ENCODE measurements at places on chromosomes 4 and X.

GRCh38 chr4:24912252-24913118 lies at the start of gene CCDC149:
Gene CCDC149 (minus strand): TSS chr4:24913042. CDS start chr4:24912864, 178 bp downstream.
- peak; percentile 98 for DNase-seq

GRCh38 chr4:140150636-140150885 lies 3.4 kb downstream of the MAML3 start:
- DNase-seq = no peak

DNA sequence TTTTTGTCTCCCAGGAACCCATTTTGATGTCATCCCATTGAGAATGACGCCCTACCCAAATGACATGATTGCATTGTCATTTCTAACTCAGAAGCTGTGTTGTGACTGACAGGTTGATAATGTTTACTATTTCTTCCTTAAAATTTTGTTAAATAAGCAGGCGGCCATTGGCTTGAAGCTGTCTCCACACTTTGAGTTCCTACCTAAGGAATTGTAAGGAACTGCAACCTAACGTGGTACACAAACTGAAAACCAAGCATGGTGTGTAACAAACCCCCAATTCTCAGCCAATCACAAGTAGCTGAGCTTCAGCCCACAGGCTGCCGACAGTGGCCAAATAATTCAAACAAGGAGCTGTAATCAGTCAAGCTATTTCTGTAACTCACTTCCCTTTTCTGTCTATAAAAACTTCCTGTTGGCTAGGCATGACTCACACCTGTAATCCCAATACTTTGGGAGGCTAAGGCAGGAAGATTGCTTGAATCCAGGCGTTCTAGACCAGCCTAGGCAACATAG lies 2.9 kb upstream of the MND1 start:
- DNase-seq = no peak

GRCh38 chr4:85952972-85953650 lies 406.7 kb downstream of the MAPK10 start:
- DNase-seq = no peak

GRCh38 chr4:168514249-168514852 lies 17.5 kb downstream of the PALLD start:
- DNase-seq = peak; percentile 7

- no peak for DNase-seq
Measured at GRCh38 chrX:51955200-51955599, 61.8 kb downstream of the MAGED1 start.

DNA sequence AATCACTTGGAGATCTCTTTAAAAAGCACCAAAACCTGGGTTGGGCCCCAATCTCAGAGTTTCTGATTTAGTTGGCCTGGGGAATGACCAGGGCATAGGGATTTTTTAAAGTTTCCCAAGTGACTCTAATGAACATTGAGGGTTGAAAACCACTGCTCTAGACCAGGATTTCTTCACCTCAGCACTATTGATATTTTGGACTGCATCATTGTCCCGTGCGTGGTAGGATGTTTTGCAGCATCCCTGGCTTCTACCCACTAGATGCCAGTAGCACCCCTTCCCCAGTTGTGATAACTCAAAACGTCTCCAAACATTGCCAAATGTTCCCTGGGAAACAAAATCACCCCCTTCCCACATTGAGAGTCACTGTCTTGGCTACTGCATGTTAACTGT lies 61.8 kb downstream of the ATXN3L start:
- no peak for DNase-seq

GRCh38 chr4:38111717-38112116 lies 151.5 kb downstream of the PTTG2 start:
- DNase-seq = no peak

DNA sequence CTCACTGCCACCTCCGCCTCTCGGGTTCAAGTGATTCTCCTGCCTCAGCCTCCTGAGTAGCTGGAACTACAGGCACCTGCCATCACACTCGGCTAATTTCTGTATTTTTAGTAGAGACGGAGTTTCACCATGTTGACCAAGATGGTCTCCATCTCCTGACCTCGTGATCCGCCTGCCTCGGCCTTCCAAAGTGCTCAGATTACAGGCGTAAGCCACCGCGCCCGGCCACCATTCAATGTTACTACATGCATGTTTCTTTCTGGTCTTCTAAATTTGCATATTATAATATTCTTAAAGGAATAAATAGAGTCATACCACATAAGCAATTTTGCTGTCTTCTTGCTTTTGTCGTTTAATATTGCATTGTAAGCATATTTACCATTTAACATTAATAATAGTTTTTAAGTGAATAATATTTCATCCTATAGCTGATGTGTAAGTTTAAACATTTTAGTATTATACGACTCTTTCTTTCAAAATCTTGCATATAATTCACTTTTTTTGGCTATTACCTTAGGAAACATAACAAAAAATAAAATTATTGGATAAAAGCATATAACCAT lies 1270.4 kb downstream of the ADGRL3 start:
- DNase-seq = no peak

- DNase-seq = no peak
Measured at GRCh38 chr4:118846979-118847378, 11.1 kb upstream of the SEC24D start.

DNA sequence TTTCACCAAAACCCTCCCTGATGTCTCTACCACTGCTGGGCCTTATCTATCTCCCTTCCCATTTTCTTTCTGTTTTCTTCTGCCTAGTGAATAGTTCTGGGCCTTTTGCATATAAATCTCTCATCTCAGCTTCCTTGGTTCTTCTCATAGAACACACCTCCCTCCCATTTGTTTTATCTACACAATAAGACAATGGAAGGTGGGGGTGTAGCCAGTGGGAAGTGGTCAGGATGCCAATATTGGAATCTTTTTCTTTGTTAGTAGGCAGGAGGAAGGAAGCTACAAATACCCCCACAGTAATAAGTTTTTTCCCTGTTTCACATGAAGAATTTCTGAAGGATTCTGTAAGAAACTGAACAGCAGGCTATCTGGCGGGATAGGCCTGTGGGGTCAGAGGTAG lies 30.9 kb upstream of the RHOH start:
- DNase-seq = no peak

- no peak for DNase-seq
Measured at GRCh38 chrX:41666251-41666650, 22.5 kb upstream of the GPR34 start.

GRCh38 chr4:16597845-16598596 lies 300.4 kb downstream of the LDB2 start:
- DNase-seq = no peak

DNA sequence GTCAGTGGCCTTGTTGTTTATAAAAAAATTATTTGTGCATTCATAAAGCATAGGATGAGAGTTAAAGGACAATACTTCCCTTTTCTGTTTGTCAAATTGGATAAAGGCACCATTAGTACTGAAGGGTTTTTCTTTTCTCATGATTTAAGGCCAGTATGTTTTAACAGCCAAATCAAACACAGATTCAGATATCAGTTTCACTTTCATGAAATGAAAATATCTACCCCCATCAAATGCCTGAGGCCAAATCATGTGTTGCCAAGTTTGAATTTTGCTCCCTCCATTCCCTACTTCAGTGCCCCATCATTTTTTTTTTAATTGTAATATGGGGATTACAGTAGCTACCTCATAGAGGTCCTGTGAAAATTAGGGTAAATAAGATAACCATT lies 745.9 kb downstream of the RPA4 start:
- DNase-seq = peak; percentile 38

- no peak for DNase-seq
Measured at GRCh38 chrX:152276277-152276676, 137.9 kb upstream of the MAGEA10 start.

DNA sequence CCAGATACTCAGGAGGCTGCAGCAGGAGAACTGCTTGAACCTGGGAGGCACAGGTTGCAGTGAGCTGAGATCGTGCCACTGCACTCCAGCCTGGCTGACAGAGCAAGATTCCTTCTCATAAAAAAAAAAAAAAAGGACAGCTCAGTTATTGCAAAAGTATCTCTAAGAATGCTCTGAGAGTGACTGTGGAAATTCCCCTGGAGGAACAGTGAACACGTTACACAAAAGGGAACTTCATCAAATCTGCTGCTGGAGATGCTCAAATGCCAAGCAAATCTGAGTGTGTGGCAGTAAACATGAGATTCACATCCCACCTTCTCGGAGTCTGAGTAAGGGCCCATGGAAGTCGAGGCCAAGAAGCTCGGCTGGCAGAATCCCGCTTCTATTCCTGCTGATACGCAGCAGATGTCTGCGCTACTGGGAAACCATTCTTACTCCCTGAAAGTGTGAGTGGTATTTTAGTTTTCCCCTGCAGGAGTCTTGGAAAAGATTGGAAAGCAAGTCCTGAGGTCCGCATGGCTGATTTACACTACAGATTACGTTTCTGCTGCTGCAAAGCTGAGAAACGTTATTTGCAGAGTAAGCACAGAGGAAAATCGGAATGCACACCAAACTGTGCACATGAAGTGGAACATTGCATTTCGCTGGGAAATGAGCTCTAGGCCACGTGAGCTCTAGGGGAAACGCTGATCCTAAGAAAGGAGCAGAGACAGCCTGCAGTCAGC lies 162.9 kb downstream of the NSUN7 start:
- DNase-seq = no peak

DNA sequence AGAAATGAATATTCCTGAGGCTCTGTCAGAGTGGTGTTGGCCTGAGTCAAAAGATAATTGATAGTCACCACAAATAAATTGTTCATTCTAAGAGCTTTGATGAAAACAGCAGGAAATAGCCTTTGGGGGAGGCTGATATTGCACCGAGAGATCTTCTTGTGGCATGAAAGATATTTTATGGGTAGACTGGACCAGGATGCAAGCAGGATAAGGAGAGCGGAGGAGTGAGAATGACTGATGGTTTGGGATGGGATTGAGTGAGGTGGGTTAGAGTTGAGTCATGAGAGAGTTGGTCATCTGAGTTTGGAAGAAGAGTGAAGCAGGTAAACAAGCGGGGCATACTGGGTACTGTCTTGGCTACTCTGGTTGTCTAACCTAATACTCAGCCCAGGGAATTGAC lies 88.7 kb downstream of the REPS2 start:
- DNase-seq = no peak

DNA sequence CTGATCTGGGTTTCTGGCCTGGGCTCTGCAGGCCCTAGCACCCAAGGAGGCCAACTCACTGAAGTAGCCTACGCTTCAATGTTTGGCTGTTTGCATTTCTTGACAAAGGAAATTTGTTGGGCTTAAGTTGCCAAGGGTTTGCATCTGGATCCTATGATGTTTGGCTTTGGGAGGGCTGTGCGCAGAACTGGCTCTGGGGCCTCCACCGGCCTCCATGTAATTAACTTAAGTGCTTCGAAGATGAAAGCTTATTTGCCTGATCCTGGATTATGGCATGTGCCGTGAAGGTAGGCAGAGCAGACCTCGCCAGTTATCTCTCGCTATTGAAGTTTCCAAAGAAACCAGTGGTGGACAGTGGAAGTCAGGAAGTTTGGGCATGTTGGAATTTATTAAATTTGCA lies 124.3 kb upstream of the STX18 start:
- no peak for DNase-seq

GRCh38 chrX:26511589-26512363 lies 295.8 kb downstream of the MAGEB5 start:
- DNase-seq = no peak

DNA sequence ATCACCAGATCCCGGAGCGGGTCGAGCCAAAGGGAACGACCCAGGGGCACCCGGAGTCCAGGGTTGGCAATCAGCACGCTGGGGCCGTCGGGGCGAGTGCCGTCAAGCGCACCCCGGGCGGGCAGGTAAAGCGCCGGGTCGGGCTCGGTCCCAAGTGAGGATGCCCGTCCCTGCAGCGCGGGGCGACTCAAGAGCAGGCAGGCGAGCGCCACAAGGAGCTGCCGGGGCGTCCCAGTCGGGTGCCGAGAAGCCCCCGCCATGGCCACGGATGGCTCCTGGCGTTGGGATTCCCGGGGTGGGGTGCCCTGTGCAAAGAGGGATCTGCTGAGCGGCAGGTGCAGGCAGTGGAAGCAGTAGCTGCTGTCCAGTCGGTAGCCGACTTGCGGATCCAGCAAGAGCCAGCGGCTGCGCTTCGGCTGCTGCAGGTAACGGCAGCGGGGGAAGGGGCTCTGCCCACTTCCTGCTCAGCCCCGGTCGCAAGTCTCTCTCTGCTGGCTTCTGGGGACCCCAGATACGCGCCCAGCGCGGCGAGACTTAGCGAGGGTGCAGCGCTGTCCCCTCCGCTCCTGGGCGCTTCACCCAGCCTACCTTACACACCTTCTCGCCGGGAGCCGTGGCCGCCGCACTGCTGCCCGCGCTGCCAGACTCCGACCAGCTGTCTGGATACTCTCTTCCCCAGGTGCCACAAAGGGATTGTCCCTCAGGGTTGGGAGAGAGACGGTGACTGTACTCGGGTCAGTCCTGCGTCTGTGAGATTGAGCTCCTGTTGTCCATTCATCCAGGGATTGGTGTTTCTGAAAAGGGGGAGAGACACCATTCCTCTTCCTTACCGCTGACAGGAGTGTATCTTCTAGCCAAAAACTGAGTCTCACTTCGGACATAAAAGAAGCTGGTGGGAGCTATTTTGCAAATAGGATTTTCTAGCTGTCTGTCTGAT lies at the start of gene FREM3:
FREM3 (minus strand) TSS at position 260 of the 937 bp plus-strand sequence; CDS start at position 260, 0 bp downstream.
- no peak for DNase-seq

GRCh38 chr4:108754327-108754726 lies 8.5 kb downstream of the ETNPPL start:
- DNase-seq = no peak

DNA sequence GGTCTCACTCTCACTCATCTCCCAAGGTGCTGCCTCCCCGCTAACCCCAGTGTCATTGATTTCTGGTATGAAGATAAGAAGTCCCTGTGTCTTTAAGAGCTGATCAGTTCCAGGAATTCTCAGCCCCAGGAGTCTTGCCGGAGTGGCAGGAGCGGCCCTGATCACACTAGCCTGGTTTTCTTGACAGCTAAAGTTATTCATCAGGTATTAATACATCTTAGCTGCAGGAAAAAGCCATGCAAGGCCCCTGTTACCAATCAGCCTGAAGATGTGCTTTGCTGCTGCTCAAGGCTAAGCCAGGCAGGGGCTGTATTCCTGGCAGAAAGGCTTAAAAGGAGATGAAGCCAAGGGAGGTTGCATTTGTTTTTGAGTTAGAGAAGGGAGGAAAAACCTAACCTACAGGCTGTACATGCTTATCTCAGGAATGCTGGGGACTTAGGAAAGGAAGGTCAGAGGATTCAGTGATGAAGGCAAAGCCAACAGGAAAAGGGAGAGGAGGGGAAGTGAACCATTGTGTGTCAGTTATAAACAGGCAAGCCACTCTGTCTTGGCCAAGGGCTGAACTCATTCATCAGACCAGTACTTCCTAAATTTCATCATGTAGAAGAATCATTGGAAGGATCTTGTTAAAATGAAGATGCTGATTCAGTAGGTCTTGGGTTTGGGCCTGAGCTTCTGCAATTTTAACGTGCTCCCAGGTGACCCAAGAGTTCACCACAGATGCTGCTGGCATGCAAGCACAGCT lies 8.6 kb downstream of the SRPX start:
- no peak for DNase-seq

Measured in NCI-H2081 (cell line).